ENCODE measurements at places on chromosomes 6 and 20. TPM values are rescaled to one million over a fixed set of nuclear protein-coding genes. Genes with fewer than 3 reads are reported as not detected.

DNA sequence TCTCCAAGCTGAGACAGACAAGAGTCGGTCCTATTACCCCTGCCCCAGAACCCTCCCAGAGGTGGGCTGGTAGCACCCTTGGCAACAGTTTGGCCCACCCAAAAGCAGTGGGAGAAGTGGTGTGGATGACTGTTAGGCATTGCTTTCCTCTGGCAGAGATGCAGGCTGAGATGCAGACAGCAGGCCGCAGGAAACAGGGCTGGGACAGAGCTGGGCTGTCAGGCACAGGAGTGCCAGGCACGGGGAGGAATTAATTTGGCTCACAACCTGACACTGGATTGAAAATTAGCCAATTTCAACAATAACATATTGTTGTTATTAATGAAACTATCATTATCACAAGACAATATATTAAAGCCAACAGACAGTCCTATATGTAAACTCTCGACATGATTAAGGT is 15.7 kb upstream of the SIRT5 start:
- no peak for DNase-seq

GRCh38 chr6:132728616-132729015 is 14.8 kb upstream of the VNN1 start:
- DNase-seq, result no peak

DNA sequence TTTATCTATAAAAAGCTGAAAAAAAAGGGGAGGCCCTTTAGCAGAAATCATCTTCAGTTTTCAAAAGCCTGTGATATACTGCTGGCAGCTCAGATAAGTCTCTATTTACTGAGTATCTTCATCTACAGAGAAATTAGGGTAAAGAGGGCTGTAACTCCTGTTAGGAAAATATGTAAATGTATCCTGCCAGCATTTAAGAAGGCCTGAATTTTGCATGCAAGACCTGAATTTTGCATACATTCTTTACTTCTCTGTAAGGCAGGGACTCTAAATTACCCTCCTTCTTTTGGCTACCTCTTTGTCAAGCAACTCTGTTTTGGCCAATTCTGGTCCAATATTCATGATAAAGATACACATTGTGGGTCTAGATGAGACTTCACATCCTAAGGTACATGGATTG is 150.6 kb upstream of the SPACA1 start:
- no peak for DNase-seq

GRCh38 chr20:25058847-25059810 is 1.2 kb upstream of the ACSS1 start:
- peak; percentile 30 for DNase-seq

DNA sequence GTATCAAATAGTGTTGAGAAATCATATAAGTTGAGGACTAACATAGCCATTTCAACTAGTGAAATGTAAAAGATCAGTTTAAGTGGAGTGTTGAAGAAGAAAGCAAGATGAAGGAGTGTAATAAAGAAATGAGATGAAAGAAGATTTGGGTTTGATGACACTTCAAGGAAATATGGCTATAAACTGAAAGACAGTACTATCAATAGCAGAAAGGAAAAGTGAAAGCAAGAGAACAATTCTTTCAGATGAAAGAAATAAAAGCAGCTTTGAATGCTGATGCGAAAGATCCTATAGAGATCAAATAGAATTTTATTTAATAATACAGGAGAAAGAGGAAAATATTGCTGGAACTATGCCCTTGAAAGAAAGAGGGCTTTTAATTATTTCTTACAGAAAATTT is 92.8 kb upstream of the PRSS16 start:
- DNase-seq, result no peak

DNA sequence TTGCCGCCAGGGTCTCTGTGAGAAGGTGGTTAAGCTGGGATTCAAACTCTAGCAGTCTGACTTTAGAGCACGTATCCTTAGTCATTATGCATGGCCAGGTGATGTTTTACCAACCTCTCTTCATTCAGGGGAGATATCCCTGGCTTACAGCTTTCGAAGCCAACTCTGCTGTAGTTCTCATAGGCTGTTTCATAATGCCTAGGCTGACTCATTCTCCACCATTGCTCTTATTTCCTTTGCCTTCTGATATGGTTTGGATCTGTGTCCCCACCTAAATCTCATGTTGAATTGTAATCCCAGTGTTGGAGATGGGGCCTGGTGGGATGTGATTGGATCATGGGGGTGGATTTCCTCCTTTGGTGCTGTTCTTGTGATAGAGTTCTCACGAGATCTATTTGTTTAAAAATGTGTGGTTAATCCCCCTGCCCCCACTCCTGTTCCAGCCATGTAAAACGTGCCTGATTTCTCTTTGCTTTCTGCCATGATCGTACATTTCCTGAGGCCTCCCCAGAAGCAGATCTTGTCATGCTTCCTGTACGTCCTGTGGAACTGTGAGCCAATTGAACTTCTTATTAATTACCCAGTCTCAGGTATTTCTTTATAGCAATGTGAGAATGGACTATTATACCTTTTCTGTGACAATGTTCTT is 94.6 kb upstream of the MAN1A1 start:
- DNase-seq, result no peak

- peak; percentile 25 for DNase-seq
Measured at GRCh38 chr20:21101932-21102575, 4.1 kb downstream of the LINC00237 start.

GRCh38 chr20:38181971-38182370 is 16.9 kb upstream of the TGM2 start:
- no peak for DNase-seq

- peak; percentile 2 for DNase-seq
Measured at GRCh38 chr20:7113577-7114466, 346.3 kb downstream of the BMP2 start.

DNA sequence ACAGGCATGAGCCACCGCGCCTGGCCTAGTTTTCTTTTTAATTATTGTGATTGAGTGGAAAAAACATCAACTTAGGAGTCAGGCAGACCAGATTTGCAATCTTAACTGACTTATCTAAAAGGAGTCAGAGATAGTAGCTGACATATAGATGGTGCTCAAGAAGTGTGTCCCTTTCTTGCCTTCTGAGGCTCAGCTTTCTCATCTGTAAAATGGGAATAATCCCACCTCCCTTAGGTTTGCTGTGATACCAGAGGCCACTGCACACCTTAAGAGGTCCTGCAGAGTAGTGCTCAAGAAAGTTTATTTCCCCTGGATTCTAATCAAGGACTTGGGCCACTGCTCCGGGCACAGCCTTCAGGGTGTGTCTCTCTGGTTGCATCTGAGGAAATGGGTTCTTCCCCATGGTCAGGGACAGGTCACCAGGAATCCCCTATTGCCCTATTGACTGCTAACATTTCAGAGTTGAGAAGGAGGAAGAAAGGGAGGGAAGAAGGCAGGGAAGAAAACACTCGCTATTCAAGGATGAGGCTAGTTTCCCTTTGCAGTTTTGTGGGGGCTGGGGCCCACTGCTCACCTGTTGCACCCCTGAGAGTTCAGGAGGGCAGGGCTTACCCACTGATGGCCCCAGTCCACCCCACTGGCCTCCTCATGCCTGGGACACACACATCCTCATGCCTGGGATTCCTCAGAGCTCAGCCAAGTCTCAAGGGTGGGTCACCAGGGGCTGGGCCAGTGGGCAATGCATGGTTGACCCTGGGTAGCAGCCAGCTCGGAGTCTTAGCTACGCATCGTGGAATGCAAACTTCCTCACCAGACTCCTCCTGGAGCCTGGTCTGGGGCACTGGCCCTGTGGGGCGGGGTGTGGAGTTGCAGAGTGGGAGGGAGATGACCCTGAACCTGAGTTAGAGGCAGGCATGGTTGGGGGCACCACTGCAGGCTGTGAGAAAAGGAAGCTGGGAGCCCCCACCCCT is 21.2 kb downstream of the C6orf132 start:
- DNase-seq, result no peak

- no peak for DNase-seq
Measured at GRCh38 chr6:137111296-137112066, 62.0 kb downstream of the IL22RA2 start.

DNA sequence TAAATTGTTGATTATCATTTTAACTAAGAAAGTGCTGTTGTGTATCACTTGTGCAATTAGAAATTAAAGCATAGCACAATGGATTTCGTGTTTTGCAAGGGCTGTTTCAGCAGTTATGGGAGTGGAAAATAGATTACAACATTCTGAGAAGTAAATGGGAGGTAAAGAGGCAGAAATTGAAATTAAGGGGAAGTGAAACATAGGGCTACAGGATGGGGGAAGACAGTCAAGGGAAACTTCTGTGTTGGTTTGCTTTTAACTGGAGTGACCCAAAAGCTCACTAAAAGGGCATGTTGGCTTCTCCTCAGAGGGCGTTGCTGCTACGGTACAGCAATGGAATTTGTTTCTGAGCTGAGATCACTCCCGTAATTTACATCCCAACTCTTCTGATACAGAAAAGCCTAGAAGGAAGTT is 147.5 kb downstream of the BCAS1 start:
- DNase-seq, result no peak

GRCh38 chr20:56788041-56788670 is 159.1 kb downstream of the TFAP2C start:
- DNase-seq, result no peak

GRCh38 chr6:116287689-116288282 is 8.1 kb upstream of the TSPYL1 start:
- no peak for DNase-seq

The KCNK16 gene
- total RNA-seq, result not detected

The BPIFA2 gene
- not detected for total RNA-seq

The TTI1 gene
- 39.7 TPM for total RNA-seq

The TMEM217 gene
- total RNA-seq, result 4.0 TPM
